Activated naive CD4-positive, alpha-beta T cell treated with anti-CD3 and anti-CD28 coated beads for 36 hours (primary cell): ENCODE measurements at places on chromosomes 6 and 20. TPM values are rescaled to one million over a fixed set of nuclear protein-coding genes. Genes with fewer than 3 reads are reported as not detected.

GRCh38 chr6:133817460-133818047 lies 71.4 kb upstream of the TCF21 start:
- H3K27ac ChIP-seq, result no peak overlapping the region
- H3K4me3 ChIP-seq, result no peak overlapping the region
- DNase-seq, result peak; percentile 57
- peaks cover 11% of the 10 kb centered on the region for H3K4me1 ChIP-seq
- peaks cover 10% of the 10 kb centered on the region for H3K27me3 ChIP-seq

DNA sequence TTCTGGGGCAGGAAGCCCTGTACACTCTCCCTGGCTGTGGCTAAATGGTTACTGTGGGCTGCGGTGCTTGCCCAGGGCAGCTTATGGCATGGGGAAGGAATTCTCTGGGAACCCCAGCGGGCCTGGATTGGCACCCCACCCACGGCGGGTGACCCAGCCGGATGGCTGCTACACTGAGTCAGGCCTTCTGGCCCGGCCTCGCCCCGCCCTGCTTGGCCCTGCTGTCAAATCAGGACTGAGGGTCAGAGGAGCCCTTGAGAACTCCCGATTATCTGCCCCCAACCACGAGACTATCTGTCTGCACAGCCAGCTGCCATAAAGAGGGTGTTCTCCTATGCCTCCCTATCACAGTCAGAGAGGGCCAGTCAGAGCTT lies 7.3 kb upstream of the ITPR3 start:
- DNase-seq, result no peak
- no peak overlapping the region for H3K4me3 ChIP-seq
- H3K27me3 ChIP-seq, result no peaks in the 10 kb centered on the region
- no peaks in the 10 kb centered on the region for H3K36me3 ChIP-seq
- H3K4me1 ChIP-seq, result peaks cover 6% of the 10 kb centered on the region

- no peaks in the 10 kb centered on the region for H3K36me3 ChIP-seq
- DNase-seq, result no peak
- H3K27me3 ChIP-seq, result peaks cover 6% of the 10 kb centered on the region
- H3K4me1 ChIP-seq, result no peaks in the 10 kb centered on the region
Measured at GRCh38 chr6:19995575-19996257, 158.5 kb downstream of the ID4 start.

GRCh38 chr20:50426866-50427718 lies 83.1 kb upstream of the PTPN1 start:
- no peak overlapping the region for H3K27ac ChIP-seq
- H3K27me3 ChIP-seq, result no peaks in the 10 kb centered on the region
- no peaks in the 10 kb centered on the region for H3K36me3 ChIP-seq
- no peaks in the 10 kb centered on the region for H3K4me1 ChIP-seq
- no peak overlapping the region for H3K4me3 ChIP-seq

The ANGPT4 gene
- not detected for total RNA-seq

The DST gene
- 5.8 TPM for total RNA-seq

The LKAAEAR1 gene
- total RNA-seq, result 0.33 TPM

The PEX6 gene
- 17.1 TPM for total RNA-seq
